Stimulated activated CD4-positive, alpha-beta T cell treated with anti-CD3 and anti-CD28 coated beads, Interleukin-1b, Interleukin-23, amount 100 ng/mL, for 24 hours (primary cell): ENCODE measurements at places on chromosomes 5 and 9.

- DNase-seq: no peak
These were observed 162.9 kb downstream of the FGF1 start for GRCh38 chr5:142522983-142523382.

- DNase-seq: no peak
These were observed 540.6 kb downstream of the EBF1 start for GRCh38 chr5:158559066-158559465.

GRCh38 chr9:71755230-71755629, 13.1 kb downstream of the CEMIP2 start:
- no peak for DNase-seq

GRCh38 chr9:89493671-89494070, 4.2 kb downstream of the SEMA4D start:
- DNase-seq: no peak

DNA sequence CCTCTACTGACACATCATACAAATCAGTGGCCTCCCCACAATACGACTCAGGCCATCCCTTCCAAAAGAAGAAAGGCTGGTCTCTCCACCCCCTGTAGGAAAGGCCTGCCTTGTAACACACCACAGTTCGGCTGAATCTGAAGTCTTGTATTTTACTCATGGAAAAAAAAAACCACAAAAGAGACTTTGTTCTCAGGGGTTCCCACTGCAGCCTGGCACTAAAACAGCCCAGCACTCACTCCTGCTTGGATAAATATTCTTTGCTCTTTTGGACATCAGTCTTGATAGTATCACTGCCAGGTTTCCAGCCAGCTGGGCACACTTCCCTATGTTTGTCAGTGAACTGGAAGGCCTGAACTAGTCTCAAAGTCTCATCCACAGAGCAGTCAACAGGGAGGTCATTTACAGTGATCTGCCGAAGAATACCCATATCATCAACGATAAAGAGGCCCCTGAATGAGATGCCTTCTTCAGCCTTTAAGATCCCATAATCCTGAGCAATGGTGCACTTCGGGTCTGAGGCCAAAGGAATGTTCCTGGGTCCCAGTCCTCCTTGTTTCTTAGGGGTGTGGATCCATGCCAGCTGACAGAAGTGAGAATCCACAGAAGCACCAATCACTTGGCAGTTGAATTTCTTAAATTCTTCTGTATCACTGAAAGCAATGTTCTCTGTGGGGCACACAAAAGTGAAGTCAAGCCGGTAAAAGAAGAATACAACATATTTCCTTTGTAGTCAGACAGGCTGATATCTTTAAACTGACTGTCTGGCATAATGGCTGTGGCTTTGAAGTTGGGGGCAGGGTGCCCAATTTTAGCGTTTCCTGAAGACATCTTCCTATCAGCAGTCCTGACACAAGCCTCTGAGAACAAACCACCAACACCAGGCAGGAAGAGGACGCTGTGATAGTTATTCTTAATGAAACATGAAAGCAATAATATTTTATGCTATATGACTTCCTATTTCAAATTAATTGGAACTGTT, 198.1 kb downstream of the LURAP1L start:
- no peak for DNase-seq

- DNase-seq: no peak
These were observed 10.1 kb upstream of the MOB3B start for GRCh38 chr9:27539479-27540441.

DNA sequence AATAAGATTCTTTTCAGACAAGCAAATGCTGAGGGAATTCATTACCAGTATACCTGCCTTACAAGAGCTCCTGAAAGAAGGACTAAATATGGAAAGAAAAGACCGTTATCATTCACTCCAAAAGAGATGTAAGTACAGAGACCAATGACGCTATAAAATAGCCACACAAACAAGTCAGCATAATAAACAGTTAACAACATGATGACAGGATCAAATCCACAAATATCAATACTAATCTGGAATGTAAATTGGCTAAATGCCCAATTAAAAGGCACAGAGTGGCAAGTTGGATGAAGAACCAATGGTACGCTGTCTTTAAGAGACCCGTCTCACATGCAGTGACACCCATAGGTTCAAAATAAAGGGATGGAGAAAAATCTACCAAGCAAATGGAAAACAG, 349.6 kb upstream of the MPDZ start:
- no peak for DNase-seq

- DNase-seq: no peak
These were observed 7.8 kb downstream of the NINJ1 start for GRCh38 chr9:93126151-93126781.

- no peak for DNase-seq
These were observed 379.4 kb downstream of the EBF1 start for GRCh38 chr5:158720281-158720680.

DNA sequence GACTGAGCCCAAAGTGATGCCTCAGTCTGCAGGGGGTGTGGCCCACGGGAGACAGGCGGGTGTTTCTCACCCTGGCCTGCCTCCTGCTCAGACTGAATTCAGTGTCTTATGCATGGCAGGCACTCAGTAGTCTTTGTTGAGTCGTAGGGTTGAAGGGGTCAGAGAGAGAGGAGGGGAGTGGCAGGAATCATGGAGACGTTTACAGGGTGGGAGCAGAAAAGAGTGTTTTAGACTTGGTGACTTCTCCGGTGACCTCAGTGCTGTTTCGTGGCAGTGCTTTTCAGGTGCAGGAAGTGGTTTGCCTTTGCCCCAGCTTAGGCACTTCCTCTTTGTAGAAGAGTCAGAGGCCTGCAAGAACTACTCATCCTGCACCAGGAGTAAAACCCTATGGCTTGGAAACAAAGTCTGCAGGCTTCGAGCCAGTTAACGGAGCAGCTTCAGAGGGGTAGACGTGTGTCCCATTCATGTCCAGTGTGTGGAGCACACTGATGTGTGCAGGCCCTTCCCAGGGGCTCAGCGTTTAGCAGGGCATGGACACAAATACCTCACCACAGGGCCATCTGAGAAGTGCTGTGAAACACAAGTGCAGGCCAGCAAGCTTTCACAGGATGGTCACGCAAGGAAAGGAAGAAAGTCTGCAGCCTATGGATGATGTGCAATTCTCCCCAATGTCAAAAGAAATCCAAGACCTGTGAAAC, 24.5 kb upstream of the SEMA4D start:
- no peak for DNase-seq

- DNase-seq: no peak
These were observed 34.7 kb downstream of the PSIP1 start for GRCh38 chr9:15475923-15476536.

- DNase-seq: no peak
These were observed 174.0 kb upstream of the IL12B start for GRCh38 chr5:159504106-159504856.

DNA sequence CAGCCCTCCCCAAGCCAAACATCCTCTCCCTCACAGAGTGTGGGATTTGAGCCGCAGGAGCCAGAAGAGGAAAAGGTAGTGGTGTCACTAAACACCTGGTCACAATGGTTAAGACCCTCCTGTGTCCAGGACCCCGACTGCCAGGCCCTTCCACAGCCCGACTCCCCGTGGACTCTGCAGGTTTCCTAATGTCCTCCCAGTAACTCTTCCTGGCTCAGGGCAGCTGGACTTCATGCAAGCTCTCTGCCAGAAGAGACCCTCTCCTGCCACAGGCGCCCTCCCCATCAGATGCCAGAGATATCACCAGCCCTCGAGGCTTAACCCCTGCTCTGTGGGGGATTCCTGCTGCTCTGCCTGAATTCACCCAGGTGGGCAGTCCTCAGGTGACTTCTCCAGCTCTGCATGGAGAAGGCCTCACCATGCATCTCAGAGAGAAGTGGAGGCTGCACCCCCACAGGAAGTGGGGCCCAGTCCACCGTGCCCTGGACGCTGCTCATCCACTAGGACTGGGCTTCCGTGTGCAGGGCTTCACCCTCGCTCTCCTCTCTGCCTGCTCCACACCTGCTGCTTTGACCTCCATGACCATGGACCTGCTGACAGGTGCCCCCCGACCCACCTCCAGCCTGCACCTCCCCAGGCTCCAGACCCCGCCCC, 111.2 kb downstream of the ADAMTS2 start:
- DNase-seq: no peak

GRCh38 chr9:133770076-133770777, 32.1 kb upstream of the SARDH start:
- no peak for DNase-seq

DNA sequence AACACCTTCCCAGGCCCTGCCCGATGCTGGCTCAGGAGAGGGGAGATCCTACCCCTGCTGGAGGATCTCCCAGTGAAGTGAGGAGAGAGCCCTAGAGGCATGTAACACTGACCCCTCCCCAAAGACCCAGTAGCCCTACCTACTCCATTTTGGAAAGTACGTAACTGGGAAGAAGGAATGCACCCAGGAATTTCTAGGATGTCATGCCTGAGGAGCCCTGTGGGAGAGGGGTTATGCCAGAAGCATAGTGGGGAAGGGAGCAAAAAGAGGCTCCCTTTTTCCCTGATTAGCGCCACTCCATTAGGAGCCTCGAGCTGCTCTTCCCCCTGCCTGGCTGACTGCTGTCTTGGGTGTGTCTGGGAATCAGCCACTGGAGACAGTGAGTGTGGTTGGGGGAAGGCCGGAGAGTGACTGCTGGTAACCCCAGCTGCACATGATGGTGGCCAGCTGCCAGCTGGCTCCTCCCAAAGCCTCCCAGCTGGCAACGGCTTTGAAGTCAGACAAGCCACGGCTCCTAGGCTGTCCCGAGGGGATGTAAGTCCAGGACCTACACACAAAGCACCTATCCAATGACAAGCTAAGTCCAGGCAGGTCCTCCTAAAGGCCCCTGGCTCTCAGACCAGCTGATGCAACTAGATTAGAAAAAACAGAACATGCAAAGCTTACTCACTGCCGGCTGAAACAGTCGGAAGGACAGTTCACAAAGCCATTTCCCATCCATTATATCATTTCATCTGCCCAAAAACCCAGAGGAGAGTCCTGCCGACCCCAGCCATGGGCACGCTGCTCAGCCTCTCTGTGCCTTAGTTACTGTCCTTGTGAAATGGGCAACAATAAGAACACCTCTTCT, 136.5 kb upstream of the ABCA1 start:
- no peak for DNase-seq

- peak; percentile 19 for DNase-seq
These were observed 159.3 kb downstream of the RGS3 start for GRCh38 chr9:113622600-113623400.

DNA sequence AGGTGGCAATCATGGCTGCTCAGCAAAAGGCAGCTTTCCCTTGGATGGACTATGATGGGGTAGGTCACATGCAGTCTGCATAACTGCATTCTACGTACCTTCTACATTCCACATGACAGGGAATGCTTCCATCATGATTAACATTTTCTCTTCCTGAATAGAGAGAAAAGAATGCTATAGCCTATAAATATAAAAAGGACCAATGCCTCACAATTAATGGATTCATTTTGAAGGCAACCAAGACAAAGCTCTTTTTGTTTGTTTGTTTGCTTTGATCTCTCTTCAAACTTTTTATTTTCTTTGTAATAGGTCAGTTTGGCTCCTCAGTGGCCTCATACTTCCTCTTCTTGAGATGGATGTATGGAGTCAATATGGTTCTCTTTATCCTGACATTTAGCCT, 201.3 kb downstream of the ALDH1A1 start:
- no peak for DNase-seq

- DNase-seq: no peak
These were observed 24.7 kb upstream of the ACOT12 start for GRCh38 chr5:81418606-81419005.

DNA sequence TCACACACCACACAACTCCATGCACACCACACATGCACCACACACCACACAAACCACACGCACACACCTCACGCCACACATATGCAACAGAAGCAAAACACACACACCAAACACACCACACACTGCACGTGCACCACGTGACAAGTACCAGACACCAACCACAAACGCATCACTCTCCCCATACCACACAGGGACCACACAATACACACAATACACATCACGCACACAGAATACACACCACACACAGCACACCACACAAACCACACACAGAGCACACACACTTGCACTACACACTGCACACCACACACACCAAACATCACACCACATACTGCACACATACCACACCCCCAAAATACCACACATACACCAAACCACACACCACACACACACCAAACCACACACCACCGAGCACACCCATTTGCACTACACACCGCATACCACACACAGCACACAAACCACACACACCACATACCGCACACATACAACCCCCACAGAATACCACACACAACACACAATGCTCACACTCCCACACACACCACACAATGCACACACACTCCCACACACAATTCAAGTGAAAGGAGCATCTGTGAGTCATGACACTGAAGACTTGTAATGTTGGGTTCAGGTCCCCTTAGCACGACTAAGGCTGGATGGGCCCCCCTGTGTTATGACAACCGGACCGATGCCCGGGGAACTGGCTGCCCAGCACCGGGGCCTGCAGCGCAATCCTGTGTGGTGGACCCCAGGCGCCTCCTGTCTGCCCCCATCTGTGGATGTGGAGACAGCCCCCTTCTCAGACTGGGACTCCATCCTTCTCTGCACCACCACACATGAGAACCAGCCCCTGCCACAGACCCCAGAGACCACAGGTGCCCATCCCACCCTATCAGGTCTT, 6.0 kb upstream of the ZDHHC11 start:
- DNase-seq: no peak

DNA sequence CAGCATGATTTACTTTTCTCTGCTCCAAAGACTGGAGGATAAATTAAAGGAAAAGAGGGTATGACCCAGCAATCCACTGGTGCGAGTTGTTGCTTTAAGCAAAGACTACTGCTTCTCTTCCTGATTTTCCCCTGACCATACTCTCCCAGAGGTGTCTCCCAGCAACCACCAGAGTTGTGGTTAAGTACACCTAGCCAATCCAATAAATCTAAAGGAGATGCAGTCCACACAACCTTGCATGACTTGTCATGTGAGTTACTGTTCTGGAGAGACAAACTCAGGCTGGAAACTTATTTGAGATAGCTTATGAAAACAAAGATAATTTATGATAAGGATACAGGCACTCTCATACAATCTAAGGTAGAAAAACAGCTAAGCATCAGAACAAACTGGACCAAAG, 11.9 kb downstream of the TMC1 start:
- no peak for DNase-seq

GRCh38 chr9:35681341-35682002, 7.7 kb downstream of the CA9 start:
- DNase-seq: no peak

- no peak for DNase-seq
These were observed 13.9 kb upstream of the GPX8 start for GRCh38 chr5:55146080-55146479.

DNA sequence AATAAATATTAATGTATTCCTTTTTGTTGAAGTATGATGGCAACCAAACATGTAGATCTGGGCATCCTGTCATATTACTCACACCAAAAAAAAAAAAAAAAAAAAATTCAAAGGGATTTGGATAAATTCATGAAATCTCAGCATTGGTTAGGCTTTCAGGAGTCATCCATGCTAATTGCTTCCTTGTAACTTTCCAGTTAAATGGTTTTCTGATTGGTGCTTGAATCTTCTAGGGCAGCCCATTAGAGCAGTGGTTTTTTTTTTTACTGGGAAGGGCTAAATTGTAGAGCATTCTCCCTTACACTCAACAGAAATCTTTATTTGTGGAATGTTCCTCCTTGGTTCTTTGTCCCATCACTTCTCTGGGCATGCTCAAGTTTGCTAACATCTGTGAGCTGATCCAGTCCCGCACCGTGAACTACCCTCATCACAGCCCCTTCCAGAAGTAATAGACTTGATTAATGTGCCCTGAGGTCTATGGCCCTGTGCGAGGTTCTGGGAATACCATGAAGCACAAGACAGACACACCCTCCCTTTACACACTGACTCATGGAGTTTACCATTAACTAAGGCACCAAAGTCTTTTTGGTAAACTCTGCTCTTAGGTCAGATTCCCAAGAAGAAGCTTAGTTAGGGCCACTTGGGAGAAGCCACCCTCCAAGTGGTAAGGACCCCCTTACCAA, 56.0 kb downstream of the RGS3 start:
- DNase-seq: no peak

- no peak for DNase-seq
These were observed 44.3 kb downstream of the FOXB2 start for GRCh38 chr9:77063645-77064285.
